ENCODE measurements at places on chromosomes 3 and 15.

GRCh38 chr15:38696109-38696727, 131.6 kb upstream of the RASGRP1 start:
- no peak for DNase-seq

- no peak for DNase-seq
Observed at GRCh38 chr3:149321640-149322039, 11.8 kb downstream of the TM4SF18 start.

DNA sequence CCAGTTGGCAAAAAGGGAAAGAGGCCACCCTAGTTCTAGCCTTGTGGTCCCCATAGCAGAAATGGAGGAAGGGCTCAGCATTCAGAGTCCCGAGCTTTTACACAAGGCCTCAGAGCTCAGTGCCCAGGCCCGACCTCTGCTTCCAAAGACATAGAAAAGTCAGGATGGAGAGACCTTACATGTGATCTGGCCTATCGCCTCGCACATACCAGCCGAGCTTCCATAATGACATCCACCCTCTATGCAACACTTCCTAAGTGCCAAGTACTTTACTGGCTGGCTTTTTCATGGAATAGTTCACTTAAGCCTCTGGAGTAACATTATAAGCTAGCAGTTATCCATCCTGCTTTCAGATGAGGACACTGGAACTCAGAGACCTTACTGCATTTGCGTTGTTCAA, 275.9 kb downstream of the FAM43A start:
- no peak for DNase-seq

- DNase-seq: no peak
Observed at GRCh38 chr3:15040844-15041243, 24.3 kb downstream of the MRPS25 start.

- DNase-seq: no peak
Observed at GRCh38 chr15:93477188-93477587, 388.2 kb upstream of the RGMA start.

- DNase-seq: no peak
Observed at GRCh38 chr15:65655457-65655856, 33.7 kb downstream of the SLC24A1 start.

DNA sequence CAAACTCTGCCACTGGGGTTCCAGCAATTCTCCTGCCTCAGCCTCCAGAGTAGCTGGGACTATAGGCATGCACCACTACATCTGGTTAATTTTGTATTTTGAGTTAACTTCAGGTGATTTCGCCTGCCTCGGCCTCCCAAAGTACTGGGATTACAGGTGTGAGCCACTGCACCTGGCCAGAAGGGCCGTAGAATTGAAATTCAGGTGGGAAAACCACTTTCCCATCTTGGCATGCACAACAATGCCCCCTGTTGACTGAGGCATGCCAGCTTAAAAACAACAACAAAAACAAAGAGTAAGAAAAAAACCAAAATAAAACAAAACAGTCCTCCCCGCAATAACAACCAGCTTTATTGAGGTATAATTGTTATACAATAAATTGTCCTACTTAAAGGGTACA, 32.6 kb upstream of the RAB11A start:
- DNase-seq: no peak

GRCh38 chr3:104856741-104857140, 510.0 kb upstream of the ALCAM start:
- no peak for DNase-seq

DNA sequence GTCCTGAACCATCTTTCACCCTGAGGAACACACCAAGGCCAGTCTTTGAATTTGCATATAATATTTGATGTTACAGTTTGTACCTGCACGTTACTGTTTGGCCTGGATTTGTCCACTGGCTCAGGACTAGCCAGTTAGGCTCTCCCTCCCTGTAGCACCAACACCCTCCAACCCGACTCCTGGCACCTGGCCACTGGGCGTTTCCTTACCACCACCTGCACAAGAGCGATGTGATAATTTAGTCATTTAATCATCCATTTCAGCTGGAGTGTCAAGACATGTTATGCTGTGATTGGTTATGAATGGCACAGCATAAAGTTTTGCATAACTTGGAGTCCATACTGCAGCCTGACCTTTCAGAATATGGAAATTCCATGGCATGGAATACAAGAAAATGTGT, 242.4 kb downstream of the KCNMB2 start:
- no peak for DNase-seq

DNA sequence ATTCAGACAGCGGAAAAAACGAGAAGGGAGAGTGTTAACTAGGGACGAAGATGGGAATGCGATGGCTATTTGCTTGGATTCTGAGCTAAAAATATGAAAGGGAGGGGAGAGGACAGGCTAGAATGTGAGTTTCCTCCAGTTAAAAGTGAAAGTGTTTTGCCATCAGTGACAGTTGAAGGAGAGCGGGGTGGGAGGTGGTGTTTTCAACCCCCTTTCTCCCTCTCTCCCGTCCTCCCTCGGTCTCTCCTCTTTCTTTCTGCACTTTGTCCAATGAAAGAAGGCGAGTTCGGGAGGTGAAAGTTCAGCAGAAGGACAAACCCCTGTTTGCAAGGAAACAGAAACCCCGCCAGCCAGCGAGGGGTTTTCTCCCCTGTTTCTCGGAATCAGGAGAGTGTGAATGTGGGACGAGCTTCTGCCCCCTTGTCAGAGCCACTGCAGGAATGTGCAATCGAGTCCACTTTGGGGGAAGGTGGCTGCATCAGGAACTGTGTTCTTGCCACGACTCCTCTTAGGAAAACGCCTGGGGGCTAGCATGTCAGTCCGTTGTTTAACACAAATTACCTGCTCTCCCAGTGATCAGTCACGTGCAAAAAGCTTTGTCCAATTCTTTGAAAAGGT, 975 bp upstream of the FOXP1 start:
- no peak for DNase-seq

GRCh38 chr3:37819591-37819990, 42.1 kb upstream of the CTDSPL start:
- DNase-seq: no peak

DNA sequence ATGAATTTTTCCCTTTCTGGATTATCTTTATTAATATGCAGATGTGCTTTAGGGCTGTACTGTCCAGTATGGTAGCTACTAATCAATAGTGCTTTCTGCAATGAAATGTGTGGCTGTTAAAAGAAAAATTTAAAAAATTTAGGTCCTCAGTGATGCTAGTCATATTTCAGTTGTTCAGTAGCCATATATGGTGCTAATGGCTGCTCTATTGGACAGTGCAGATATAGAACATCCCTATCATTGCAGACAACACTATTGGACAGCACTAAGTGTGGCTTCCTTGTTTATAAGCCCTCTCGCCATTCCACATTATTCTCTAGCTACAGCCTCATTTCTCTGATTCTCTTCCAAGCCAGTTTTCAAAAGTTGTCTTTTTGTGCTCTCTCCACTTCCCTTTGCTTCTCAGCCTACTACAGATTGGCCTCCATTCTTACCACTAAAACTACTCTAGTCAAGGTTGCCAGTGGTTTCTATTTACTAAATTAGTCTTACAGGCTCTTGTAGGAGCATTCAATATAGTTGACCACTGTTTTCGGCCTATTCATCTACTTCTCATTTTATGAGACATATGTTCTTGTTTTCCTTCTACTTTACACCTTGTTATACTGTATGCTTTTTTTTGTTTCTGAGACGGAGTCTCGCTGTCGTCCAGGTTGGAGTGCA, 9.5 kb downstream of the MAPK6 start:
- no peak for DNase-seq

- DNase-seq: no peak
Observed at GRCh38 chr3:197541756-197542539, 13.8 kb downstream of the BDH1 start.

DNA sequence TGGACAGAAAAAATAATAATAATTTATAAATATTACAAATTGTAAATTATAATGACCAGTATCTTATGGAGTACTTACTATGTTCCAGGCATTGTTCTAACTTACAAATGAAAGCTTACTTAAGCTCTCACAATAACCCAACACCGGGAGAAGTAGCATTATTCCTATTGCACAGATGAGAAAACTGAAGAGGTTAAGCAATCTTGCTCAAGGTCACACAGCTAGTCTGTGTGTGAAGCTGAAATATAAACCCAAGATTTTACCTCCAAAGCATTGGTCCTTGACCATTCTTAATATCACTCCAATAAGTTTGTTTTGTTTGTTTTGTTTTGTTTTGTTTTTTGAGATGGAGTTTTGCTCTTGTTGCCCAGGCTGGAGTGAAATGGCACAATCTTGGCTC, 43.1 kb downstream of the GBE1 start:
- DNase-seq: no peak

DNA sequence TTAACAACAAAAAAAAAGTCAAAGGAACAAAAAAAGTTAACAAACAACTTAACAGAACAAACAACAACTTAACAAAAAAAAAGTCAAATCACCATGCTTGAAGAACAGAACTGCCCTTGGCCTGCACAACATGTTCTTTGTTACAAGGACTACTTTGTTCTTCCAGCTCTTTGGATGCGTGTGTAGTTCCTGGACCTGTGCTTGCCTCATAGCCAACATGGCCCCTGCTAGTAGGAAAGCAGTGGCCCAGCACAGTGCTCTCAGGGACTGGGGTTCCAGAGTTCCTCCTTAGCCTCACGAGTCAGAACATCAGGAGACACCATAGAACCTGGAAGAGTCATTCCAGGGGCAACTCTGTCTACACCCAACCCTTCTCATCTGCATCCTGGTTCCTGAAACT, 10.9 kb upstream of the STRIT1 start:
- DNase-seq: no peak

GRCh38 chr3:50961386-50961785, 286.7 kb downstream of the DOCK3 start:
- no peak for DNase-seq

DNA sequence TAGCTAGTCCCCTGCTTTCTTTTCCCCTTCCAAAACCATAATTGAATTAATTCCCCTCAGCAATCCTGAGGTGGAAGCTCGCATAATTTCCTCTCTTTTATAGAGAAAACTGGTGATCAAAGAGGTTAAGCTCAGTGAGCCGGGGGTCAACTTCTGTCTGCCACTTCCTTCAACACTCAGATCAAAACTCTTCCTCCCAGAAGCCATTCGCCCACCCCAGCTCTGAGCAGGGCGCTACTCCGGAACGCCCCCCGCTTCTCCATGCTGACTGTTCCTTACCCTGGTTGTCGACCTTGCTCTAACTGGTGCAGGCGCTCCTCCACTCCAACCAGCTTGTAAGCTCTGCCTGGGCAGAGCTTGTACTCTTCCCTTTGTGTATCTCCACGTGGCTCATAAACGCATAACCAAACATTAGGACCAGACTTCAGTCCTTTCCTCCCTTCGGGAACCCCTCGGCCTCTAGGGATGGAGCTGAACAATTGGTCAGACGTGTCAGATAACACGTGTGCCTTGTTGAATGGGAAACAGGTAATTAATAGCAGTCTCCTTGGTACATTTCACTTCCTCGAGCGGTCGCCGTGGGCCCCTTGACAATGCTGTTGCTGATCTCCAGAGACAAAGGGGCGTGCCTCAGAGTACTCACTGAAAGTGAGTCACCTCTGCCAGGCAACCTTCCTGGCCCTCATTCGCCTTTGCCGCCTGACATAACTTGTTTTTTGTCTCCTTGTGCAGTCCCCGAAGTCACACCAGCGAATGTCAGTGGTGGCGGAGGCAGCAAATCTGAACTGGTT, 71.8 kb downstream of the IL5RA start:
- no peak for DNase-seq

DNA sequence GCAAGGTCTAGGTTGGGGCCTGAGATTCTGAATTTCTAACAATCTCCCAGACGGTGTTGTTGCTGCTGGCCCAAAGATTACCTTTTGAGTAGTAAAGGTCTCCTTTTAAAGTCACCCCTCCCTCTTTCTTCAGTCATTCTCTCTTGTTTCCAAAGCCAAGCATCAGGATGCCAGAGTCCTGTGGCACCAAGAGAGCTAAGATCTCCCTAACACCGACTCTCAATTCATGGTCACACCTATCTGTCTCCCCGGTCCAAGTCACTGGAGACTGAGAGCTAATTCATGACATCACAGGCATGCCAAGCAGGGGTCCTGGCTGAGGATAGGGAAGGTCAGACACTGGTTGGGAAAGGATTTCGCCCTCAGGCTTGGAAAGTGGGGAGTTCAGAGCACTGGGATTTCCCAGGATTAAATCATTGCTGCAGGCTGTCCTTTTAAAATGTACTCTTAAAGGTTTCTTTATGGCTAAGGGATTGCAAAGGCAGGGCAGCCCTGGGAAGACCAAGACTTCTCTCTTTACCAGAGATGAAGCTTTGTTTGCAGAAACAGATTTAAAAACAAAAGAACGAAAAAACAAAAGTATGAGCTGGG, 7.3 kb downstream of the SHOX2 start:
- no peak for DNase-seq

- DNase-seq: no peak
Observed at GRCh38 chr3:69742391-69742790, 3.1 kb downstream of the MITF start.

GRCh38 chr3:70832834-70833205, 520.4 kb upstream of the MDFIC2 start:
- DNase-seq: no peak

GRCh38 chr3:113912552-113913236, 35.1 kb upstream of the ZDHHC23 start:
- DNase-seq: peak; percentile 18

- DNase-seq: no peak
Observed at GRCh38 chr15:93028632-93029213, 60.3 kb downstream of the RGMA start.

- no peak for DNase-seq
Observed at GRCh38 chr3:94794563-94794962, 731.7 kb downstream of the NSUN3 start.

DNA sequence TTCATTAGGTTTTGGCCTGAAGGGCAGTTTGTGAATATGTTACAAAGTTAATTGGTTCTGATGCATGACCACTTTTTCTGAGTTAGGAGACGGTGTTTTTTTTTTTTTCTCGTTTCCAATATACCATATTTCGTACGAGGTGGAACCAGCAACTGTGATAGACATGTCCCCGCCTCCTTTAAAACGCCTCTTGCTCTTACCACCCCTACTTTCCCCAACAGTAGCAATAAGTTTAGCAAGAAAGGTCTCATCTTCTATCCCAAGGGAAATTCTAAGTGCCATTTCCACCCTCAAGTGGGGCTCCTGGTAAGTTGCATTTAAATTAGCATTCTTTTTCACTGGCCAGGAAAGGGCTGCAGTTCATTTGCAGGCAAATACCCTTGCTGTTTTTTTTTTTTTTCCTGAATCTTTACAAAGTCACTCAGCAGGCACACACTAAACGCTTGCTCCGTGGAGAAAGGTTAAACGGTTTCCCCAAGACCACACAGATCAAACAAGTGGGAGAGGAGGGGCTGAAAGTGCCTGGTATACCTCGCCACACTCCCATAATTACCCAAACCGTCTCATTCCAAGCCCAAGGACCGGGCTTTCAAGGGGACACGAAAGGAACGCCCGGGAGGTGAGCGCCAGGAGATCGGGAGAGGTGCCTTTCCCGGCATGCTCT, 39.5 kb upstream of the MGA start:
- no peak for DNase-seq

DNA sequence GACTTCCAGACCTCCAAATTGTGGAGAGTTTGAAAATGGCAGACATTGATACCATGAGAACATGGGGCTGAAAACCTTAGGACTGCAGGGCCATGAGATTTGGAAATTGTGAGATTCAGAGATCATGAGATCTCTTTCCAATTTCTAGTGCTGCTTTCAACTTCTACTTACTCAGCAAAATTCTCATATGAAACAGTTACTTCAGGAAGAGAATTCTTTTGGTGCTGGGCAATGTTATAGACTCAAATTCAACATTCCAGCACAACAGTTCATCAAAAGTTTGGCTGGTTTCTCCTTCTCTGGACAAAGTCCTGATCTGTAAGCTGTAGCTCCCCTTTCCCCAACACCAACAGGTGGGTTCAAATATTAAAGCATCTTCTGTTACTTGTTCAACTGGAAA, 506.9 kb upstream of the NECTIN3 start:
- no peak for DNase-seq

- DNase-seq: no peak
Observed at GRCh38 chr15:101526442-101526841, 36.9 kb upstream of the PCSK6 start.

Data from memory B cell (primary cell).